GDM1 (cell line): ENCODE measurements at places on chromosomes 1 and 21.

DNA sequence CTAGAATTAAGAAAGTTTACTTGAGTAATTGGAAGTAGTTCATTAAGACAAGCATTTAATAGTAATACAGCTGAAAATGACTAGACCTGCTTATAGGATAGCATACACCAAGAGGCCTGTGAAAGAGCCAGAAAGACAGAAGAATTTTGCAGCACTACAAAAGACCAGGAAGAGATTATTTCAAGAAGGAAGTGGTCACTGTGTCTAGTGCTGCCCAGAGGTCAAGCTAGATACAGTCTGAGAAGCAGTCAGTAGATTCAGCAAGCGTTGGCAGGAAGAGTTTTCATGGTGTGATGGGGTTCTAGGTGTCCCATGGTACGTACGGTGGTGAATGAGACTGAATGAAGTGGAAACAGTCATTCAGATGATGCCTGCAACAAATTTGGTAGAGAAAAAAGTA lies 31.5 kb downstream of the RGS8 start:
- no peak for DNase-seq

DNA sequence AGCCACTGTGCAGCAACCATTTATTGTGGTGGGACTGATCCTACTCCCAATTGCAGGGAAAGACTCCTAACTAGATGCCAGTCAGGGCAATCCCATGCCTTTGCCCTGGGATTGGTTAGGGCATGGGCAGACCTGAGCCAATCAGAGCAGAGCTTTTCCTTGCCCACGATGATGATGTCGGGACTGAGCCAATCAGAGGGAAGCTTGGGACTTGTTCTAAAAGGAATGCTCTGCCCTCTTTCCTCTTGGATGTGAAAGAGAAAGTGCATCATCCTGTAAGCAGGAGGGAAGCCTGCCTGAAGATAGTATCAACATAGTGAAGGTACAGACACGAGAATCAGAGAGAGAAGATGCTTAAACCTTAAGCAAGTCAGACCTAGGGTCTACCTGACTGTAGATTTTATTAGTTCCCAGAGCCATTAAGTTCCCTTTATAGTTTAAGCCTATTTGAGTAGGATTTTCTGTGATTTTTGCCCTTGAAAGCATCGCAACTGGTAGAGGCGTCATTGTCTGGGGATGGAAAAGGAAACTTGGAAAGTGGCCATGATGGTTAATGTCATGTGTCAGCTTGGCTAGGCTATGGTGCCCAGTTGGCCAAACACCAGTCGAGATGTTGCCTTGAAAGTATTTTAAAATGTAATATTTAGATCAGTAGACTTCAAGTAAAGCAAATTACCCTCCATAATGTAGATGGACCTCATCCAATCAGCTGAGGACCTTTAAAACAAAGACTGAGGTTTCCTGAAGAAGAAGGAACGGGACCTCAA lies 19.9 kb downstream of the IRF2BP2 start:
- DNase-seq, result no peak

- no peak for DNase-seq
These were observed 36.5 kb downstream of the C4BPA start for GRCh38 chr1:207140536-207140935.

GRCh38 chr1:86858524-86859261 lies 55.2 kb downstream of the SELENOF start:
- no peak for DNase-seq

DNA sequence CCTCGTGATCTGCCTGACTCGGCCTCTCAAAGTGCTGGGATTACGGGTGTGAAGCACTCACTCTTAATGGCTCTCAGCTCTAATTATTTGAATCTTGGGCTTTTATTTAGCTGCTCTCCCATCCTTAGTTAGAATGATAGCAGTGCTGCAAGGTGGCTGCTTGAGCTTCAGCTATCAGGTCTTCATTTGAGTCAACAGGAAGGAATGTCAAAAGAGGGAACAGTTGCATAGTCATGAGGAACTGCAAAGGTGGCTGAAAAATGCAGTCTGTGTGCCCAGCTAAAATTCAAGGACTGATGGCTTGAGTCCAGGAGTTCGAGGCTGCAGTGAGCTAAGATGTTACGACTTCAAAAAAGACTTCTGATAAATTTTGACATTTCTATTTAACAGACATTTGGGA lies 55.6 kb downstream of the UCK2 start:
- no peak for DNase-seq

GRCh38 chr21:33022828-33023573 lies 2.7 kb upstream of the OLIG2 start:
- no peak for DNase-seq

- no peak for DNase-seq
These were observed 992.8 kb upstream of the ADGRL2 start for GRCh38 chr1:80807981-80808380.

GRCh38 chr1:64961923-64962322 lies 4.4 kb downstream of the JAK1 start:
- no peak for DNase-seq

DNA sequence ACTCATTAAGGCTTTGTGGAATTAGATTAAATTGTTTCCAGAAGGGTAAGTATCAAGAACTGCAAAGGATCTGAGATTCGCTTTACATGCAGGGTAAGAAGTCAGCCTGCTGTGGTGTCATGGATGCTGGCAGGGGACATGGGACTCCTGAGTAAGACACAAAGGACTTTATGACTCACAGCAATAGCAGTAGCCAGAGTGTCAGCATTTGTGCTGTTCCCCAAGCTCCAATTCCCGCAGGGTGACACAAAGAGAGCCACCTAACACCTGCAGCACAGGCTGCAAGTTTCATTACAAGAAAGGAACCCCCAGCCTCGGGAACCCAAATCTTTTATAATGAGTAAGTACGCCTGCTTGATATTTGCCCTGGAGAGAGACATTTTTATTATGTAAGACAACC lies 298.1 kb upstream of the POU3F1 start:
- no peak for DNase-seq

GRCh38 chr1:36849956-36850355 lies 184.4 kb downstream of the GRIK3 start:
- no peak for DNase-seq

- no peak for DNase-seq
These were observed 233.4 kb downstream of the TM2D1 start for GRCh38 chr1:61491497-61491896.

DNA sequence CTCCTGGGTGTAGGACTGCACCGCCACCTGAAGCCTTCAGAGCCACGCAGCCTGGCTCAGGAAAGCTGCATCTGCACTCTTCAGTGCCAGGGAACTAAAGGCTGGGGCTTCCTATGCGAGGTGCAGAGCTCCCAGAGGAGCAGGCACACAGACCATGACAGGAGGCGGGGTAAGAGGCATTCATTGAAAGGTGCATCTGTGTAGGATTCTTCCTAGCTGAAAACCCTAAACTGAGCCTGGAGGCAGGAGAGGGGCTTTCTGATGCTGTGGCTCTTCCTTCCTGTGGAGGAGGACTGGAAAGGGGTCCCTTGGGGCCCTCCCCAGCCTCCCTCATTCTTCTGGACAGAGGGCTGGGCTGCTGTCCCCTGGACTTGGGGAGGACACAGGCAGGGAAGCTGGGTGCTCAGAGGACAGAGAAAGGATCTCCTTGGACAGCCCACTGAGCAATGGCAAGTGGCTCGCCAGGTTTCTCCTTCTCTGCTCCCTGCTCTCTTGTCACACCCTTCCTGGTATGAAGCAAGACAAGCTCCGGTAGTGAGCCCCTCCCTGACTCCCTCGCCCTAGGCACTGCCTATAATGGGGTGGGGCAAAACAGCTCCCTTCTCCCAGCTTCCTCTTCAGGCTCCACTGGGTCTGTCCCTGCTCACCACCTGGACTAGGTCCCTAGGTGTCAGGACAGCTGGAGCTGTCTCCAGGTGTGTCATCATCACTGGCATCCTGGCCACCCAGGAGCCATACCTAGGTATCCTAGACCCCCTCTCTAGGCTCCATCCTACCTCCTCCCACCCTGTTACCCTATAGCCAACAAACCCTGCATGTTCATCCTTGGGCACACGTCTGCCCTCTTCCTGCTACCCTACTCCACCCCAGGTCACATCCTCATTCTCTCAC lies 20.0 kb downstream of the S100A6 start:
- no peak for DNase-seq

DNA sequence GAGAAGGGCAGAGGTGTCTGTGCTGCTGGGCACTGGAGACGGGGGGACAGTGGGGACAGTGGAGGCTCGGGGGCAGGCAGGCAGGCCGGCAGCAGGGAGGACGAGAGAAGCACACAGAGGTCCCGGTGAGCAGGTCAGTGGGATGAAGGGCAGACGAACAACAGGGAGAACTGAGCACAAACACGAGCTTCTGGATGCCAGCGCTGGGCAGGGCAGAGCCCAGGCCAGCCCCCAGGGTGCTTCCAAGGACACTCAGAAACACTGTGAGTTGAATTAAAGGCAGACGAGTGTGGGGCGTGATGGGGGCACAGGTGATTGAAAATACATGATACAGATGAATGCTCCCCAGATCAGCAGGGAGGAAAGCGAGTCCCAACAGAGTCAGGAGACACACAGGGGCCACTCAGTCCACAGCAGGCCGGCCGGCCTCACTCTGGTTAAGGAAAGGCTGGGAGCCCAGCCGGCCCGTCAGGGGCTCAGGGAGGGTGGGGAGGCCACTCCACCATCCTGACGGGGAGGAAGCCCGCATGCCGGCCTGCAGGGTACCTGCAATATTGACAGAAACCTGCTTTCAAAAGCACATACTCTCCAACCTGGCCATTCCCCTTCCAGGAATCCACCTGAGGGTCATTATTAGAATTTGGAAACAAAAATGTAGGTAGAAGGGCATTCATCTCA lies 14.1 kb downstream of the SLC19A1 start:
- no peak for DNase-seq

DNA sequence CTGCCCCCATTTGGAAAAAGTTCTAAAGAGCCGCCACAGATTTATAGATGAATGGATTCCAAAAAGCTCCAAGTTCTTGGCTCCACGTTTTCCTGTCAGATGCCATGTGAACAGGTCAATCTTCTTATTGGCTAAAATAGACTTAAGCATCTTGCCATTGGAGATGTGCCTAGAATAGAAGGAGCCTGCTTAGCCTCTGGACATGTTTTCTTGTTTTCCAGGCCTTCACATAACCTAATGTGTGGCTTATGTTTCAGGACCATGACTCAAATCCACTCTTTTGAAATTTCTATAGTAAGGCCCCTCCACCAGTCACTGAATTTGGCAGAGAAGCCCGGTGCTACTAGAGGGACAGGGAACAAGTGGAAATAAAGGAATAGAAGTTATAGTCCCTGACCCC lies 31.5 kb downstream of the PHC2 start:
- no peak for DNase-seq

DNA sequence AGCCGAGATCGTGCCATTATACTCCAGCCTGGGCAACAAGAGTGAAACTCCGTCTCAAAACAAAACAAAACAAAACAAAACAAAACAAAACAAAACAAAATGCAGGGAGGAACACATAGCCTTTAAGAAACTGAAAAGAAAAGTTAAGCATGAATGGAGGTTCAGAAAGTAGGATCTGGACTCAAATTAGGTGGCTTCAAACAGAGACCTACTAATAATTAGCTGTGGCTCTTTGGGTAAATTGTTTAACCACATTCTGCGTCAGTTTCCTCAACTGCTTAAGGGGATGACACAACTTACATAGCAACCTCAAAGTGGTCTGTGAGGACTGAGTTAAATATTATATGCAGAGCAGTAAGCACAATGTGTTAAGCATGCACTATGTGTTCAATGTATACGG lies 458.2 kb downstream of the ADGRL2 start:
- no peak for DNase-seq
